ENCODE measurements at places on chromosomes 4 and X.

- no peak for DNase-seq
Observed at GRCh38 chrX:136260776-136261175, 9.6 kb upstream of the MAP7D3 start.

GRCh38 chr4:143693856-143694255, 6.6 kb downstream of the FREM3 start:
- no peak for DNase-seq

- no peak for DNase-seq
Observed at GRCh38 chr4:176479767-176480166, 160.0 kb downstream of the SPCS3 start.

DNA sequence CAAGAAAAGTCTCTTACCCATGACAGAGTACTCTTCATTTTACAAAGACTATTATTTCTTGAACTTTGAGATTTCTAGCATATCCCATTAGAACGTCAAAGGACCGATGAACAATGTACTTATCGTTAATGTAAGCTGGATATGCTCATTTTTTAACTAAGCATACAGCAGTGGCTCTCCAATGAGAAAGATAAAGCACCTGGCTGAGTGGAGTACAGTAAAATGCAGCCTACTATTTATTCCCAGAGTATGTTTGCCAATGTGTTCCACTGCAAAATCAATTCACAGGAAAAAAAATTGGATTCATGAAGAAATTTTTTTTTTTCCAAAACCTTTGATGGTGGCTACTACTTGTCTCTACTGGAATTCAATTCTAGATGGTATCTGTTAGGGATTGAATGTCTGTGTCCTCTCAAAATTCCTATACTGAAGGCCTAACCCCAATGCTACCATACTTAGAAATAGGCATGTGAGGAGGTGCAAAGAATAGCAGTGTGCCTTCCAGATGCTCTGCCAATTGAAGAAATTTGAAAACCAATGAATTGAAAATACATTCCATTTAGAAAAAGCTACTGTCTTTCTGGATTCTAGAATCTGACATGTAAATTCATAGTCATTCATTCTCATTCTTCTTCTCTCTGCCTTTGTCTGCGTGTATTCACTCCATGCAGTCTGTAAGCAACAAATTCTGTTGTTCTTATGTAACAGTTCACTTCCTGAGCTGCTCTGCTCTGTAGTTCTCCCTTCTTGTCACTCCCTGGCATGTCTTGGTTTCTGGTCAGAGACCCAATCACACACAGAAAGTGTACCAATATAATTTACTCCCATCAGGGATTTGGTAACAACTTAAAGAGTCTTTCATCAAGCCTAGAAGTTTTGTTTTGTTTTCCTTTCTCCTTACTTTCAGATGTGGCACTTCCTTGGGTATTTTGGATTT, 61.4 kb downstream of the PAPSS1 start:
- no peak for DNase-seq

DNA sequence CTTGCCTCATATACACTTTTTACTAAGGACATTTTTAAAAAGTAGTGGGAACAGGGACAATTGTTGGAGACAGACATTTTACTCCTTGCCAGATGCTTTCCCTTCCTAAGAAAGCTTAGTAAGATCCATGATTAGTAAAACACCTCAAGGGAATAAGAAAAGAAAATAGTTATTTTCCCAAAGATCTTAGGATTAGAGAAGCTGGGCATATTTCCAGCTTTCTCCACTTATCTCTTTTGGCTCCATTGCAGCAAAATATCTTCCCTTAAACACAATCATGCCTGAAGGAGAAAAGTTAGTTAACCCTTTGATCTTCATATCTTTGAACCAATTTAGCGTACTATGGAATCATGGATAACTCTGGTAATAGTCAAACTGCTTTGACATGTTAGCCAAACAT, 257.9 kb downstream of the PCDH18 start:
- DNase-seq: no peak

GRCh38 chr4:94507708-94508107, 56.0 kb downstream of the PDLIM5 start:
- no peak for DNase-seq

DNA sequence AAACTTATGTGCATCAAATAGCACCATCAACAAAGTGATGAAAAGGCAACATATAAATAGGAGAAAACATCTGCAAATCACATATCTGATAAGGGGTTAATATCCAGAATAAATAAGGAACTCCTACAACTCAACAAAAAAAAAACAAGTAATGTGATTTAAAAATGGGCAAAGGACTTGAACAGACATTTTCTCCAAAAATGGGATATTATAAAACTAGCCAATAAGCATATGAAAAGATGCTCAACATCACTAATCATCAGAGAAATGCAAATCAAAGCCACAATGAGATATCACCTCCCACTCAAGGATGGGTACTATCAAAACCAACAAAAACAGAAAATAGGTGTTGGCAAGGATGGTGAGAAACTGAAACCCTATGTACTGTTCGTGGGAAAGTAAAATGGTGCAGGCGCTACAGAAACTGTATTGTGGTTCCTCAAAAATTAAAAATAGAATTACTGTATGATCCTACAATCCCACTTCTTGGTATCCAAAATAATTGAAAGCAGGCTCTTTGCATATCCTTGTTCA, 2.4 kb downstream of the DNAJB14 start:
- DNase-seq: no peak

DNA sequence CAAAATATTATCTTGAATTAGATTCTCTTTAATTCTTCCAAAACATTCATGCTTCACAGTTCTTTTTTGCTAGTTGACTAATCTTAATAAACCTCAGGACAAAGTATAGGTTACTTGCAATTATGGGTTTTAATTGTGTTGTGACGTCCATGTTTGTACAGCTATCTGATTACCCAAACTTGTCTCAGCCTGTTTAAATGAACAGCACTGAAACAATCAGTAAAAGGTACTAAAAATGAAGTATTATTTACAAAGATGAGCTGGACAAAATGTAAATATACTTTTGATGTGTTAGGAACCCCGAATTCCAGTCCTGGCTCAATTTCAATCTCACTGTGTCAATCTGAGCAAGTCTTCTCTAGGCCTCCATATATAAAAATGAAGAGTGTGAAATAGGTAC, 57.4 kb upstream of the SLC6A14 start:
- no peak for DNase-seq

Measured in thymus (tissue), 14 donors.